ENCODE measurements at places on chromosomes 3 and 15. TPM values are rescaled to one million over a fixed set of nuclear protein-coding genes. Genes with fewer than 3 reads are reported as not detected.

Gene IQCH
- total RNA-seq: 3.1 TPM

Gene PFKFB4
- 8.4 TPM for total RNA-seq

Gene NRG4
- total RNA-seq: 0.65 TPM

Gene TPRG1
- 5.4 TPM for total RNA-seq
